ENCODE measurements at places on chromosomes 16 and 17.

GRCh38 chr16:49699841-49700175 lies 156.1 kb downstream of the ZNF423 start:
- DNase-seq, result no peak

- DNase-seq, result no peak
Measured at GRCh38 chr16:56057151-56057550, 134.1 kb upstream of the GNAO1 start.

GRCh38 chr17:29246628-29247027 lies at the start of gene CRYBA1:
Gene CRYBA1, plus strand, starts transcription at chr17:29246859. Its CDS starts 5 bp downstream, at chr17:29246864.
- DNase-seq, result no peak

- no peak for DNase-seq
Measured at GRCh38 chr17:33015716-33016346, 24.2 kb downstream of the SPACA3 start.

DNA sequence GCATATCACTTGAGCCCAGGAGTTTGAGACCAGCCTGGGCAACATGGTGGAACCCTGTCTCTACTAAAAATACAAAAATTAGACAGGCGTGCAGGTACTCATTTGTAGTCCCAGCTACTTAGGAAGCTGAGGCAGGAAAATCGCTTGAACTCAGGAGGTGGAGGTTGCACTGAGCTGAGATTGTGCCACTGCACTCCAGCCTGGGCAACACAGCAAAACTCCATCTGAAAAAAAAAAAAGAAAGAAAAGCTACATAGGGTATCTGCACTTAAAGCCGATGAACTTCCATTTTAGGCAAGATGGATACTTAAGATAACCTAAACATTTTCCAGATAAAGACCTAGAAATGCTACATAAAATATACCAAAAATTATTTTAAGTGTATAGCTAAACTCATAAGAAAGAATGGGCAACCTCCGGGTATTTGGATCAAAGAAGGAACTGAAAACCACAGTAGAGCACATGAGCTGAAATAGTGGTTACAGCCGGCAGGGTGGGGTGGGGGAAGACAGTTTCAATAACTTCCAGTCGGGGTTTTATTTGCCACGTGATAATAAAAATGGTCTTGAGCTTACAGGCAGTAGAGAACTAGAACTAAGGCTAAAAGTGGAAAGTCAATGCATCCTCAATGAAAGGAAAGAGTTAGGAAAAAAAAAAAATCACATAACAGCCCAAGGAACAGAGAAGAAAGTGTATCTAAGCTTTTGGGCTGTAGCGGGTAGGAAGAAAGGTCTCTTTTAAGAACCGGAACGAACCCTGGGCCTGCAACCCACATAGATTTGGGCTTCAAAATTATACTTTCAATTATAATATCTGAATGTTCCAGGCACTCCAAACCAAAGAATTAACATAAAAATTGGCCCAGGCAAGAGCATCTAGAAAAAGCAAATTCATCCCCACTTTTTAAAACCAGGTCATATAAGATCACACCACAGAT lies 53.1 kb downstream of the CFDP1 start:
- no peak for DNase-seq

DNA sequence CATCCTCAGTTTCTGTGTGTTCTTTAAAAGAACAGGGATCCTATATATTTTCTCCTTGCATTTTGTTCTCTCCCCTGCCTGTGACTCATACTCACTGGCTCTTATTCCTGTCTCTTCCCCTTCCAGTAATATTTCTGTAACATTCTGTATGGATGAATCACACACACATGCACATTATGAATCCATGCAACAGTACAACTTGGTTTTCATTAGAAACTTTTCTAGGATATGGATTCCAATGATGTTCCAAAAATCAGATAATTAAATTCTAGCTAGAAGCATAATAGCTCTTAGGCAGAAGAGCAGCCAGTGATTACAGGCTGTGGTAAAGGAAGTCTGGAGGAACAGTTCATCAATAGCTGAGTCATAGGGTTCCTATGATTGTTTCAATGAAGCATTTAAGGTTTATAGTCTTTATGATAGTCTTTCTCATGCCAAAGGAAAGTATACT lies 119.6 kb upstream of the PMFBP1 start:
- DNase-seq, result no peak

DNA sequence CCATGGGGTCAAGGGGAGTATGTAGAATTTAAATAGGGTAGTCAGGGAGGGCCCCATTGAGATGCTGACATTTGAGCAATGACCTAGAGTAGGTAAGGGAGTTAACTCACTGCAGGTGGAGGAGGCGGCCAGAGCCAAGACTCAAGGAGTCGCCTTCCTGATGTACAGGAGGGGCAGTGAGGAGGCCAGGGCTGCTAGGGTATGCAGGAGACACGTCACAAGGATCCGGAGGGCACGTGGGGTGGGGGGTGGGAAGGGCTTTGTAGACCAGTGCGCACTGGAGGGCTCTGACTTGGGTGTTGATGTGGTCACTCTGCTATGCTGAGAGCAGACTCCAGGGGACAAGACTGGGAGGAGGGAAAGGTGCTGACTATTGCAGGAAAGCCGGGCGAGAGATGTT lies 37.5 kb downstream of the SPECC1 start:
- DNase-seq, result no peak

DNA sequence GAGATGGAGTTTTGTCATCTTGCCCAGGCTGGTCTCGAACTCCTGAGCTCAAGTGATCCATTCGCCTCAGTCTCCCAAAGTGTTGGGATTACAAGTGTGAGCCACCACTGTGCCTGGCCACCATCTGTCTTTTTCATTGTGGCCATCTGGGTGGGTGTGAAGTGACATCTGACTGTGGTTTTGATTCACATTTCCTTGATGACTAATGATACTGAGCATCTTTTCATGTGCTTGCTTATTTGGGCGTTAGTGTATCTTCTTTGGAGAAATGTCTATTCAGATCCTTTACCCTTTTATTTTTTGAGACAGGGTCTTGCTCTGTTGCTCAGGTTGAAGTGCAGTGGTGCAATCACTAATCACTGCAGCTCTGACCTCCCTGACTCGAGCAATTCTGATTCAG lies 53.9 kb upstream of the ERN1 start:
- peak; percentile 20 for DNase-seq

DNA sequence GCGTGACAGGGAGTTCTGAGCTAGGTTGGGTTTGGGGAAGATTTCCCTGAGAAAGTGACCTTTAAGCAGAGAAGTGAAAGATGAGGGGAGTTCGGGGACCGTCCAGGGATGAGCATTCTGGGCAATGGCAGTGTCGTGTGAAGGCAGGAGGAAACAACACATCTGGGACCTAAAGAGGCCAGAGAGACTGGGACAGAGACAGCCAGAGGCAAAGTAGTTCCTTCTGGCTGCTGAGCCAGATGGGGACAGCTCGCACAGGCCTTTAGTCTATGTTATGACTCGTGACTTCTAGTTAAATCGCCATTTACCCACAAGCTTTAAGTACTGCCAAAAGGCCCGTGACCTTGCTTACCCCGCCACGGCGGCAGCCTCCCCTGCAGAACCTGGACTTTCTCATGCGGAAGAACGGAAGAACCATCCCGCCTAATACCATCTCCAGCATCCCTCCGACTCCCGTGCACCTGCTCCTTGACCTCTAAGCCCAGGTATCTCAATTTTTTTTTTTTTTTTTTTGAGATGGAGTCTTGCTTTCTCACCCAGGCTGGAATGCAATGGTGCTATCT lies 8.5 kb upstream of the MED11 start:
- DNase-seq, result no peak

GRCh38 chr17:34712481-34713195 lies 133.3 kb downstream of the TMEM132E start:
- DNase-seq, result no peak

DNA sequence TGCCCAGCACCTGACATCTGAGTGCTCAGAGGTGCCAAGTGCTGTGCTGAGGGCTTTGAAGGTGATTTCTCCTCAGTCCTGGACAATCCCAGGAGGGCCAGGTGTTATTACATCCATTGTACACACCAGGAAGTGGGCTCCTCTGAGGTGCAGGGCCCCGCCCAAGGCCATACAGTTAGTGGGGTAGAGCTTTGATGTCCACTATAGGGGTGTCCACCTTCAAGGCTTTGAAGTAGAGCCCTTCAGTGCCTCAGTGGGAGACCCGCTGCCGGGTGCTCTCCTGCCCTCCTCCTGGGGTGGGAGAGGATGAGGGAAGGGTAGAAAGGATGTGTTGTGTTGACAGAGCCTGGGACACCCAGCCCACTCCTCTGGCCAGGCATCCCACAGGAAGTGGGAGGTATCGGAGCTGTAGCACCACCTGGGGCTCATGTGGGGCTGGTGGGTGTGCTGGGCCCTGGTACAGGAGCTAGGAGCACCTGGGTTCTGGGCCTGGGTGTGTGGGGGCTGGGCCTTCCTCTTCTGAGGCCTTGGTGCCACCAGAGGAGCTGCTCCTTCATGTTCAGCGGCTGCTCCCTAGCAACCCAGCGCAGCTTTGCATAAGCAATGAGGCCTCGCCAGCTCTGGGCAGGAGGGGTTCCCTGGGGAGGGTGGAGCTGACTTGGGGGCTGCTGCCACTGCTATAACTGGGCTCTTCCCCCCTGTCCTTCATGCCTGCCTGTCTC lies 7.4 kb downstream of the LASP1 start:
- DNase-seq, result no peak

GRCh38 chr16:58264007-58264406 lies 30.8 kb downstream of the PRSS54 start:
- no peak for DNase-seq

DNA sequence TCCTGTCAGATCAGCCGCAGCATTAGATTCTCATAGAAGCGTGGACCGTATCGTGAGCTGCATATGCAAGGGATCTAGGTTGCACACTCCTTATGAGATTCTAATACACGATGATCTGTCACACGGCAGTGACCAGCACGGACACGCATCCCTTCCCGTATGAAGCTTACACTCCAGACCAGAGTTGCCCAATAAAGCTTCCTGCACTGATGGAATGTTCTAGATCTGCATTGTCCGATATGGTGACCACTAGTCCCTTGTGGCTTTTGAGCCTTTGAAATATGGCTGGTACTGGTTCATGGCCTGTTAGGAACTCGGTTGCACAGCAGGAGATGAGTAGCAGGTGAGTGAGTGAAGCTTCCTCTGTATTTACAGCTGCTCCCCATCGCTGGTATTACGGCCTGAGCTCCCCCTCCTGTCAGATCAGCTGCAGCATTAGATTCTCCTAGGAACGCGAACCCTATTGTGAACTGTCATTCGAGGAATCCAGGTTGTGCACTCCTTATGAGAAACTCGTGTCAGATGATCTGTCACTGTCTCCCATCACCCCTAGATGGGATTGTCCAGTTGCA lies 49.8 kb upstream of the ZCCHC14 start:
- no peak for DNase-seq

- DNase-seq, result no peak
Measured at GRCh38 chr17:19487024-19487600, 46.5 kb upstream of the SLC47A1 start.

DNA sequence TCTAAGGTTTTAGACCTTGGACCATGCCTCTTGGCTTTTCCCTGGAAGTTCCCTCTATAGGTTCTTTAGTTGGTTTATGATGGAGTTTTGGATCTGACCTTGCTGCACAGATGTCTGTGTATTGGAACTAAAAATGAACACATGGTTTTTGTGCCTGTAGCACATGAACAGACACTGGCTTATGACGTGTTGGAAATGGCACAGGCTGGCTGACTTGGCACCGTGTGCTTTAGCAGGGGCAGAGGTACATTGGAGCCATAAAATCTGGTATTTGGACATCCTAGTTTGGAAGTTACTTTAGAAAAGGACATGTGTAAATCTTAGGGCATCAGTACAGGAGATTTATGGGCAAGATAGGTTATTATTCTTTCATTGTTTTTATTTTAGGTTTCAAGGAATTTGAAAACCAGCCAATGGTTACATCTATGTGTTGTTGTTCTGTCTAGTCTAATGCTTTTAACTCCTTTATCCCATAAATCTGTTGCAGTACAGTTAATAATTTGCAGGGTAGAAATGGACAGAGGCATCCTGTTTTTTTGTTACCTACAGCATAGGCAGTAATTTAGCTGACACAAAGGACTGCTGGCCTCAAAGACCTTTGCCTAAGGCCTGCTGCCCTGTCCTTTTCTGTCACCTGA lies 6.0 kb downstream of the SOCS7 start:
- DNase-seq, result no peak

All from activated naive CD4-positive, alpha-beta T cell treated with anti-CD3 and anti-CD28 coated beads, Interleukin-2, amount 50 U/mL, for 72 hours (primary cell).